Bone marrow (tissue), 2 donors: ENCODE measurements at places on chromosomes 16 and 17.

DNA sequence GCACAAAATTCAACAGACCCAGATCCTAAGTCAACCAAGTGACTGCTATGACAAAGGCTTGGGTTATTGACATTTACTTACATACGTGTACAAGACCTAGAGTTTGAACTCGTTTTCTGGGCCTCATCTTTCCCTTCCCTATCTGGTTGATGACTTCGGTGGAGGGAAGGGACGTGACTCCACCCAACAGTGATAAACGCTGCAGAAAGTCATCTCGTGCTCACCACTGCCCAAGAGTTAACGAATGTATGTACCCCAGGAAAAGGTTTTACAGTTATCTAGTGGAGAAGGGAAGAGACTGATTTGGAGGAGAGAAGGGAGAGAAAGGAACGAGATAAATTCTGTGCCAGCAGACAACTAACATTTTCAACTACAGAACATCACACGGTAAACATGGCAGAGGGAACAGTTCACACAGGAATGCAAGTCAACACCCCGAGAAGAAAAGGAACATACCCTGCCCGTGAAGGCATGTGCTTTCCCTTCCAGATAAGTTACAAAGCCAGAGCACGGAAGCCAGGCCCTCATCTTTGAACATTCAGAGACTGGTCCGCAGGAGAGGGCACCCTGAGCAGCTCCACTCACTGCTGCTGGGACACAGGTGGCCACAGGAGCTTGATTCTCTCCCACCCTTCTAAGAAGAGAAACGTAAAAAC is 13.9 kb upstream of the CYTH1 start:
- no peak for DNase-seq

GRCh38 chr16:4775005-4775404 is 8.0 kb upstream of the ZNF500 start:
- DNase-seq, result no peak

- DNase-seq, result no peak
Observed at GRCh38 chr17:62723842-62724241, 84.3 kb downstream of the MARCHF10 start.

GRCh38 chr16:47939680-47940079 is 216.1 kb downstream of the ABCC12 start:
- DNase-seq, result no peak

- DNase-seq, result peak; percentile 44
Observed at GRCh38 chr17:74512624-74513091, 18.6 kb downstream of the CD300LB start.

GRCh38 chr16:79097166-79097565 is 503.4 kb downstream of the MAF start:
- no peak for DNase-seq

- DNase-seq, result no peak
Observed at GRCh38 chr16:12569061-12569460, 234.6 kb downstream of the CPPED1 start.

DNA sequence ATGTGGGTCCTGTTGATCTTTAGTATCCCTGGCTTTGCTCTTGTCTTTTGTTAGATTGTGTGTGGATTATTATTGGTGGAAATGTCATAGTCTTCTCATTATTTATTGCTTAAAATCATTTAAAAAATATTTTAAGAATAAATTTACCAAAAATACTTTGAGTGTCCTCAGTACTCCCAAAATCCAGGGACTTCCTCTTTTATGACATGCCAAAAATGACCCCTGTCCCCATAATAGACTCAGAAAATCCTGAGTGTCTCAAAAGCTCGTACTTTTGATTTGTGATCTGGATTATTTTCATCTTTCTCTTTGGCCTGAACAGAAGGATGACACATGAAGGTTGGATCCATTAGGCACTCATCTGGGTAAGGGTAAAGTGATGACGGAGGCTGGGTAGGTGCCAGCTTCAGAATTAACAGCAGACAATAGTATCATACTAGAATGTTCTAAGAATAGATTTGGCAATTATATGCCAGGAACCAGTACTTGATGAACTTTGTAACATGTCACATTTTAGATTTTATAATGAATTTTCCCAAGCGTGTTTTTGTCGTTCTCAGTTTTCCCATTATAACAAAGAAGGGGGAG is 602.2 kb upstream of the CDH8 start:
- no peak for DNase-seq

- DNase-seq, result no peak
Observed at GRCh38 chr17:6035801-6036394, 34.3 kb upstream of the WSCD1 start.

DNA sequence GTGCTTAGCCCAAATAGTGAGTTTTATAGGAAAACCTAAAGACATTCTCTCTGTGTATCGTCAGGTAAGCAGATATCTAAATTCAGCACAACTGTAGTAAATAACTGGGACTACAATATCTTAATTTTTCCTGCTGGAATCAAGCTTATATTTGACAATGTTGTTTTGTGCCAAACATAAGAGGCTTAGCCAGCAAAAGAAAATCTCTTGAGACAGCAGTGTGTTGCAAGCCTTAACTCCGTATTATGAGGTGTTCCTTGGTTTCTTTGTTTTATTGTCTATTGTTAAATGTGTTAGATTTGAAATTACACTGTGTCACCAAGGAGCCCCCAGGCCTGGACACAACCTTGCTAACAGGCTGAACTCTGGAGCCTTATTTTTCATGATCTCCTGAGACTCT is 1570.6 kb upstream of the GOT2 start:
- DNase-seq, result no peak

DNA sequence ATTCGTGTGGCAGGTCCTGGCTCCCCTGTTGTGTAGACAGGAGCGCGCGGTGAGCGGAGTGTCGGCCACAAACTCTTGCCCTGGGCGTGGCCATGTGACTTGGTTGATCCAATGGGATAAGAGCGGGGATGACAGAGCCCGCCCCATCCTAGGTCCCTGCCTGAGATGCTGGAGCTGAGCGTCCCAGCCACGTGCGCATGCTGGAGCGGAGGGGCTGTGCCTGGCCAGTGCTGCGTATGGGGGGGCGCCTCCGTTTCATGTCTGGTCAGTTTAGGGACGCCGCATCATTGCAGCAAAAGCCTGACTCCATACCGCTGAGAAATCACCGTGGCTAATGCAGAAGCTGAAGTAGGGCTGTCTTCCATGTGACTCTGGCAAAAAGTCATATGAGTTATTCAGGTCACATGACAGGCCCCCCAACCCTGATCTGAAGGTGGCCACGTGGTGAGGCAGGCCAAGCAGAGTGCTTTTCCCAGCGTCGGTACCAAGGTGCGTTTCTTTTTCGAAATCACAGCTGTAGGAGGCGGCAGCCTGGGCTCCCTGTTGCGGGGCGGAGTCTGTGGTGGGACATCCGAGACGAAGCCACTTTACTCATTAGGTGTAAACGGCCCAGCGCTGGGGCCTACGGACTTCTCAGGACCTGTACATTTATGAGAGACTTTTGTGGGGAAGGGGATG is 22.5 kb downstream of the HSBP1 start:
- DNase-seq, result no peak

- no peak for DNase-seq
Observed at GRCh38 chr17:49241692-49242397, 11.3 kb upstream of the PHOSPHO1 start.

- no peak for DNase-seq
Observed at GRCh38 chr17:59094861-59095530, 11.7 kb downstream of the TRIM37 start.

- DNase-seq, result no peak
Observed at GRCh38 chr16:48352648-48353390, 32.4 kb downstream of the SIAH1 start.

DNA sequence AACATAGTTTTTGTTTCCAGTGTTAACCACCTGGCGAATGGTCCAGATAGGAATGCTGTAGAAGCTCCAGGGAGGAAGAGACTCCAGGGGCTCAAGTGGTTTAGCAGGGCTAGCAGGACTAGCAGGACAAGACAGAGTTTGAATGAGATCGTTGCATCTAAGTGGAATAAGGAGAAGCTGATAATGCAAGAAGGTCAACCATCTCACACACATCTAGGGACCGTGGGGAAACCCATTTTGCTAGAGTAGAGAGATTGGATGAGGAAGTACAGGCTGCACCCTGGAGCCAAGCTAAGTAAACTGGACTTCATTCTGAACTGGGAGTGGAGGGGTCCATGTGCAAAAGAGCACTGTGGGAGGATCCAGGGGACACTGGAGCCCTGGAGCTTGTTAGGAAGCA is 86.1 kb upstream of the HSBP1 start:
- no peak for DNase-seq

GRCh38 chr16:87383505-87384161 is at the start of gene FBXO31:
TSS of gene FBXO31 (minus strand) at chr16:87383776. CDS start at chr16:87383744, 32 bp downstream.
- DNase-seq, result peak; percentile 99

- DNase-seq, result no peak
Observed at GRCh38 chr16:85166699-85167588, 54.7 kb upstream of the CIBAR2 start.

- no peak for DNase-seq
Observed at GRCh38 chr16:28913946-28914724, 10.9 kb downstream of the RABEP2 start.

GRCh38 chr17:56983366-56983765 is 5.4 kb downstream of the SCPEP1 start:
- no peak for DNase-seq

DNA sequence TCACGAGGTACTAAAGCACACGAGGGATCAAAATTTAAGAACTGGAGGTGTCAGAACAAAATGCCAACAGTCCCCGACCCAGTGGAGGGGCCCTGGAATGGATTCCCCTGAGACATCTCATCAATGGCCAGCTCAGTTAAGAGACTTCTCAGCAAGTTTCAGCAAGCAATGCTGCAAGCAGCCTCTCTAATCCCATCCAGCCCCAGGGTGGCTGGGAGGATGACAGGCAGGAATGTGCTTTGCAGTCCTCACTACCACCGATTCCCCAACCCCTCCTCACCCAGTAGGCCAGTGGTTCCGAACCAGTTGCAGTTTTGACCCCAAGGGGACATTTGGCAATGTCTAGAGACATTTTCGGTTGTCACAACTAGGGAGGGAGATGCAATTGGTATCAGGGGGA is 8.7 kb downstream of the GPRC5B start:
- DNase-seq, result no peak

- DNase-seq, result no peak
Observed at GRCh38 chr16:25951999-25952398, 260.2 kb downstream of the HS3ST4 start.

- DNase-seq, result no peak
Observed at GRCh38 chr17:56597495-56597990, 4.0 kb downstream of the NOG start.

DNA sequence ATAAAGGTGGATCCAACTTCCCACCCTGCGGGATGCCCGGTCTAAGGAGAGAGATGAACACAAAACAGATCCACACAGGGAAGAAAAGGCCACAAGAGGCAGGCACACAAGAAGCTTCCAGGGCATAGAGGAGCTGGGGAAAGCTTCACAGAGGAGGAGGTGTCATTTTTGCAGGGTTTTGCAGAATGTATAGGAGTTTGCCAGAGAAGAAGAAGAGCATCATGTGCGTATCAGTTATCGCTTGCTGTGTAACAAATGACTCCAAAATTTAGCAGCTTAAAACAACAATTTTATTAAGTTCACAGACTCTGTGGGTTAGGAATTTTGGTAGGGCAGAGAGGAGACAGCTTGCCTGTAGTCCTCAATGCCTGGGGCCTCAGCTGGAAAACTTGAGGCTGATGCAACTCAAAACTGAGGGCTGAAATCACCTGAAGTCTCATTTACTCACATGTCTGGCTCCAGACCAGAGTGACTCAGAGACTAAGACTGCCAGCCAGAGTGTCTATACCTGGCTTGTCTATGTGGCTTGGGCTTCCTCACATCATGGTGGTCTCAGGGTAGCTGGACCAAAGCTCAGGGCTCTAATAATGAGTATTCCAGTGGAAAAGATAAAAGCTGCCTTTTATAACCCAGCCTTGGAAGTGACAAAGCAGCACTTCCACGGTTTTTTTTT is 33.9 kb upstream of the ZNF423 start:
- DNase-seq, result no peak

GRCh38 chr17:64008346-64008745 is 10.2 kb downstream of the PRR29 start:
- no peak for DNase-seq

- DNase-seq, result no peak
Observed at GRCh38 chr17:10605221-10605783, 51.8 kb downstream of the MYH3 start.

GRCh38 chr16:80161799-80162739 is 378.7 kb upstream of the DYNLRB2 start:
- DNase-seq, result no peak

- no peak for DNase-seq
Observed at GRCh38 chr16:22634954-22635353, 124.3 kb downstream of the NPIPB5 start.

DNA sequence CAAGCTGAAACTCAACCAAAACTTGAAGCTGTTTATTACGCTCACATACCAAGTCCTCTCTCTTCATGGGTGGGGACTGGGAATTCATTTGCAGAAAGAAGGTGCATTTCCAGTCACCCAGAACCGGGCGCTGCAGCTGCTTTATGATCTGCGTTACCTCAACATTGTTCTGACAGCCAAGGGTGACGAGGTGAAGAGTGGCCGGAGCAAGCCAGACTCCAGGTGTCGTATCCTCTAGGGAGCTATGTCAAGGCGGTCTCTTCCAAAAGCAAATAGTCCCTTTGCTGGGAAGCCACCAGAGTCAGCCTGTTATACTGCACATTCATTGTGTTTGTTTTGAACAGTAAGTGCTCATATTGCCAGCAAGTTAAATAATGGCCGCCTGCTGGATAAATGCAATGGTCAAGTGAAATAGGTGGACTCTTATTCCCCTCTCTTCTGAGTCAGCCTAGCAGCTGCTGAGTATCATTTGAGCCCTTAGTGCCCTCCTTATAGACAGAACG is 12.7 kb downstream of the COG1 start:
- no peak for DNase-seq

DNA sequence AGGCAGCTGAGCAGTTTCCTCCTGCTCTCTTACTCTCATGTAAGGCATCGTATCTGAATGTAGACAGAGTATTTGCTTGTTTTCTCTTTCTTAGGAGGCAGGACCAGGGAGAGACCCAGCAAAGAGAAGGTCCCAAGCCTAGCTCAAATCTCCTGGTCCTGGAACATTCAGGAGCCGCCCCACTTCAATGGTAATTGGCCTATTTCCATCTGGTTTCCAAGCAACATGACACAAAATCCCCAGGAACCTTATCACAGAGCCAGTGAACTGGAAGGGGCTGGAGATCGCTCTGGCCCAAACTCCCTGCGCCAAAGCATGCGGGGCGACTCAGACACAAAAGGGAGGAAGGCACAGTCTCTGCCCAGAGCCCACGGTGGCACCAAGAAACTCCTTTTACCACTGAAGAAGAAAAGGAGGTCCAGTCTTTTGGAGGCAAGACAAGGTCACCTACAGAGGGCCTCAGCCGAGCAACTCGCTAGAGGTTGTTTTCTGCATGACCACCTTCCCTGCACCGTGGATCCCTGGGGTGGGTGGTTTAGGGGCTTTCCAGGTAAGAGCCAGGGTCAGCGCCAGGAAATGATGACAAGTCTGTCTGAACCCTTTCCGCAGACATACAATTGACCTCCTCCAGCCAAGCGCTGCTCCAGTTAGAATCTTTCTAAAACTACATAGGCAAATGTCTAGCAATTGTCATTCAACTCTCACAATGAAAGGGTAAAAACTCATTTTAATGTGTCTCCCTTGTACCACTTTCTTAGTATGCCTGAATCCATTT is 394.7 kb downstream of the SOX9 start:
- DNase-seq, result no peak
